Activated naive CD8-positive, alpha-beta T cell treated with anti-CD3 and anti-CD28 coated beads for 36 hours (primary cell): ENCODE measurements at places on chromosomes 4 and X. TPM values are rescaled to one million over a fixed set of nuclear protein-coding genes. Genes with fewer than 3 reads are reported as not detected.

DNA sequence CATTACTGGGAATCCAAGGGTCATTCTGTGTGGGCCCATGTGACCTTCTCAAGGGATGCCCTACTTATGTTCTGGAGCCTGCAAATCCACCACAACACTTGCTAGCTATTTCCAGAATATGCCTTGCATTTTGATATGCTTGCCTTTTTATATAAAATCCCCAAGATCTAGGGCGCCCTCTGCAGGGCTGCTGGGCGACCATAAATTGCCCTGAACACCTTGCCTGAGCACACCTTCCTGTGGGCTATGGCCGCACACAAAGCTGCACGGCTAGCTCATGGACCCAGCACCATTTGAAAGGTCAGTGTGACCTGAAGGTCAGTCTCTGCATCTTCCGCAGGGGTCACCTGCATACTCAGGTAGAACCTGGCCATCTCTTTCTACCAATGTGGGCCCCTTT lies 311.7 kb downstream of the NLGN4X start:
- H3K27ac ChIP-seq, result no peak overlapping the region
- H3K36me3 ChIP-seq, result no peaks in the 10 kb centered on the region
- H3K4me1 ChIP-seq, result no peaks in the 10 kb centered on the region
- DNase-seq, result no peak
- H3K4me3 ChIP-seq, result no peak overlapping the region

The ZNF827 gene
- 23.0 TPM for total RNA-seq

The GPR34 gene
- total RNA-seq, result 1.0 TPM

GRCh38 chr4:186819342-186820086 lies 95.9 kb upstream of the FAT1 start:
- H3K4me3 ChIP-seq, result no peak overlapping the region
- no peaks in the 10 kb centered on the region for H3K4me1 ChIP-seq
- no peak overlapping the region for H3K27ac ChIP-seq
- no peaks in the 10 kb centered on the region for H3K27me3 ChIP-seq
- no peak for DNase-seq
- no peaks in the 10 kb centered on the region for H3K36me3 ChIP-seq

The GPR82 gene
- total RNA-seq, result 0.14 TPM

- peaks cover 5% of the 10 kb centered on the region for H3K4me1 ChIP-seq
- H3K36me3 ChIP-seq, result no peaks in the 10 kb centered on the region
- H3K4me3 ChIP-seq, result peak overlapping the region; percentile 52
- no peak overlapping the region for H3K27ac ChIP-seq
- no peaks in the 10 kb centered on the region for H3K27me3 ChIP-seq
These were observed 3.1 kb upstream of the BCORL1 start for GRCh38 chrX:129979207-129979920.

GRCh38 chr4:186724058-186724863 lies 605 bp upstream of the FAT1 start:
- no peak overlapping the region for H3K27ac ChIP-seq
- DNase-seq, result no peak
- peaks cover 69% of the 10 kb centered on the region for H3K27me3 ChIP-seq
- no peaks in the 10 kb centered on the region for H3K36me3 ChIP-seq
- peaks cover 15% of the 10 kb centered on the region for H3K4me1 ChIP-seq

The GNL3L gene
- 91.8 TPM for total RNA-seq

The ADH7 gene
- not detected for total RNA-seq

The ADGRG4 gene
- total RNA-seq, result not detected

DNA sequence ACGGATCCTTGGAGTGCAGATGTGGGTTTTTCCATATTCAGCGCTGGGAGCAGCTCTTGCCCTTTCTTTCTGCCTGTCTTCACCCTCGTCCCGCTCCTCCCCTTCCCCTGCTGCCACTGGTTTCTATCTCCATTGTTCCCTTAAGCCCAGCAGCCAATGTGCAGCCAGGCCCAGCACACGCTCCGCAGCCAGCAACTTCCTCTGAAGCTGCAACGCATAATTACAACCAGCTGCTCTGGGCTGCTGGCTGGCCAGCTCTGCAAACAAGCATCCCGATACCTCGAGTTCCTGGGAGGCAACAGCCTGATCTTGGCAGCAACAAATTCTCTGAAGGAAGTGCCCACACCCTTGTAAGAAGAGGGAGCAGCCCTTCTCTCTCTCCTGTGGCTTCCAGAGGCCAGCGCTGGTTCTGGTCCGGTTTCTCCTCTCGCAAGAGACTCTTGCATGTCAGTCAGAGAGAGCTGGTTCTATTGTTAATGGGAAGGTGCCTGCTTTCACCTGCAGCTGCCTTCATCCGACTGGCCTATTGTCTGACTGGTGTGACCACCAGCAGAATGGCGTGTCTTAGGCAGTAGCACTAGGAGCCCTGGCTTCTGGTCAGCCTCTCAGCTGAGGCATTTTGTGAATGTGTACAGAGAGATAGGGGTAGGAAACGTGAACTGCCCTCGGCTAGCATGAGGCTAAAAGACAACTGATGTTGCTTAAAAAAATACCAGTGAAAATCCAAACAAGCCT lies 83.8 kb upstream of the MAML3 start:
- H3K27me3 ChIP-seq, result peaks cover 5% of the 10 kb centered on the region
- H3K4me3 ChIP-seq, result no peak overlapping the region
- no peaks in the 10 kb centered on the region for H3K36me3 ChIP-seq
- no peak for DNase-seq

DNA sequence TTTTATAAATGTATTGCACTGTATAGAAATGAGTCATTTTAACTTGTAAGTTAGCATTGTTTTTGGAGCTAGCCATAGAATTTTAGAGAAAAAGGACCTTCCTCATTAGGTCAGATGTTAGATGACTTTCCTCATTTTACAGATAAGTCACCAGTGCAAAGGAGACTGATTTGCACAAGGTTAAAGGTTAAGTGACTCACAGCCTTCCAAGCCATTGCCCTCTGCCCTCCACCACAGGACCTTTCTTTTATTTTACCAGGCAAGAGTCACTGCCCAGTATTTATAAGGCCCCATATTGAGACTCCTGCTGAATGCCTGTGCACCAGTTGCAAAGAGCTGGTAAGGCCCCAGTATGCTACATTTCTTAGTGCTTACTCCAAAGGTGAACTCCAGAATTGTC lies 4.2 kb upstream of the ABCG2 start:
- H3K4me1 ChIP-seq, result peaks cover 12% of the 10 kb centered on the region
- no peak for DNase-seq
- H3K36me3 ChIP-seq, result no peaks in the 10 kb centered on the region
- no peak overlapping the region for H3K27ac ChIP-seq

The HSFX1 gene
- 0.25 TPM for total RNA-seq

DNA sequence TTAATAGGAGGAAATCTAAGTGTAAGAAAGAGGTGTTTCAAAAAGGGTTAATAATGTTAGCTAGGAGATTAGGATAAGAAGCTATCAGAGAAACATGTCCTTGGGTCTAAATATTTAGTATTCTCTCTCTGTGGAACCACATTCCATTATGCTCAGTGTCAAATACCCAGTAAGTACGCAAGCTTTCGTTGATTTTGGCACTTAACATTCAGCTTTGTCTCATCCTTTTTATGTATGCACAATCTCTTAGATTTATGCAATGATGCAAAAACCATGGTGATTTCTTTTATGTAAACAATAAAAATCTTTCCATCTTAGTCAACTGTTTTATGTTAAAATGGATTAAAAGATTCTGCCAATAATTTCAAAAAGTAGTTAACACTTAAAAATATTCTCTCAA lies 129.2 kb downstream of the KLHL13 start:
- no peak overlapping the region for H3K27ac ChIP-seq
- H3K4me1 ChIP-seq, result no peaks in the 10 kb centered on the region
- no peaks in the 10 kb centered on the region for H3K27me3 ChIP-seq
- DNase-seq, result no peak

DNA sequence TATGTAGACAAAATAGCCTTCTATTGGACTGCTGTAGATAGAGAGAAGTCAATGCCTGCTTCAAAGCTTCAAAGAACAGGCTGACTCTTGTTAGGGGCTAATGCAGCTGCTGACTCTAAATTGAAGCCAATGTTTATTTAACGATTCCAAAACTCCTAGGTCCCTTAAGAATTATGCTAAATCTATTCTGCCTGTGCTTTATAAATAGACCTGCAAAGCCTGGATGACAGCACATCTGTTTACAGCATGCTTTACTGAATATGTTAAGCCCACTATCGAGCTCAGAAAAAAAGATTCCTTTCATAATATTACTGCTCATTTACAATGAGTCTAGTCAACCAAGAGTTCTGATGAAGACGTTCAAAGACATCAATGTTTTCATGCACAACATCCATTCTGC lies 54.8 kb upstream of the RBMXL3 start:
- no peak for DNase-seq
- no peaks in the 10 kb centered on the region for H3K27me3 ChIP-seq
- no peaks in the 10 kb centered on the region for H3K36me3 ChIP-seq

The MAGIX gene
- 0.47 TPM for total RNA-seq

DNA sequence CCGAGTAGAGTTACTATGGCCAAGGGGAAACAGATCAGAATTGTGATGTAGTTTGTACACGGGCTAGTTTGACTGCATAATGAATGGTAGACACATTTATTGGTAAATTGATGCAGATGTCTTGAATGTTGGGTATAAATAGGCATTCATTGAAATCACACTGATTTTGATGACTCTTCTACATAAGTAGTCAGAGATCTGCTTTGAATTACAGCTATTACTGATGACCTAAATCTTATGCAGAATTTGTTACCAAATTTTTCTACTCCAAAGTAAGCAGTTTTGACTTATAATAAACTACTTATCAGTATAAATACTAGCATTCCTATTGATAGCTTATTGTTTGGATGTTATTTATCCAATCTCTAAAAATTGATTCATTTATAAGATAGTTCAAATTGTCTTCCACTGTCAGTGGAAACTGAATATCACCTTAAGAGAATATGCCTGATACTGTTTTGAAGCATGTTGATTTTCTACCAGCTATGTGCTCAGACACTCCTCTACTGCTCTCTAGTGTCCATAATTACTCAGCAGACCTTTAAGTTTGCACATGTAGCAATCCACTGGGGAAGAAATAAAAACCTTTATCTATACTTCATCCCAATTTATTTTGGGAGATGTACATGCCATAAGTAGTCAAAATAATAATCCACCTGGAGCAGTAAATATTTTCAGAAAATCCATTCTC lies 120.3 kb downstream of the RASL11B start:
- H3K27me3 ChIP-seq, result no peaks in the 10 kb centered on the region
- no peak overlapping the region for H3K27ac ChIP-seq
- no peak for DNase-seq
- no peaks in the 10 kb centered on the region for H3K36me3 ChIP-seq
- peaks cover 4% of the 10 kb centered on the region for H3K4me1 ChIP-seq

DNA sequence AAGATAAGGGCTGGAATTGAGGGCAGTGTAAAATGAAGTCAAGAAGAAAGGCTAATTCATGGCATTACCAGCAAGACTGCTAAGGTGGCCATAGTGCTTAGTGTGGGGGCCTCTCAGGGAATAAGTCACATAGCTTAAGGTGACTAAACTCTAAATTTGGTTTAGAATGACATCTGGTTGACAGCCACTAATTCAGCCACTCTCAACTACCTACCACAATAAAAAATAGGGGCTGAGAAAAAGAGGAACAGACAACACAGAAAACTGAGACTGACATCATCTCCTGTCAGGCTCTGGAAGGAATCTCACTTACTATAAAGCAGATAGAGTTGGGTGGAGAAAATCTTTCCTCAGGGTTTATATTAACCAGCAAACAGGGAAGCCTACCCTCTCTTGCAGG lies 96.9 kb downstream of the CHRDL1 start:
- DNase-seq, result no peak
- H3K27ac ChIP-seq, result no peak overlapping the region
- H3K4me1 ChIP-seq, result peaks cover 2% of the 10 kb centered on the region
- no peaks in the 10 kb centered on the region for H3K36me3 ChIP-seq
- no peaks in the 10 kb centered on the region for H3K27me3 ChIP-seq

DNA sequence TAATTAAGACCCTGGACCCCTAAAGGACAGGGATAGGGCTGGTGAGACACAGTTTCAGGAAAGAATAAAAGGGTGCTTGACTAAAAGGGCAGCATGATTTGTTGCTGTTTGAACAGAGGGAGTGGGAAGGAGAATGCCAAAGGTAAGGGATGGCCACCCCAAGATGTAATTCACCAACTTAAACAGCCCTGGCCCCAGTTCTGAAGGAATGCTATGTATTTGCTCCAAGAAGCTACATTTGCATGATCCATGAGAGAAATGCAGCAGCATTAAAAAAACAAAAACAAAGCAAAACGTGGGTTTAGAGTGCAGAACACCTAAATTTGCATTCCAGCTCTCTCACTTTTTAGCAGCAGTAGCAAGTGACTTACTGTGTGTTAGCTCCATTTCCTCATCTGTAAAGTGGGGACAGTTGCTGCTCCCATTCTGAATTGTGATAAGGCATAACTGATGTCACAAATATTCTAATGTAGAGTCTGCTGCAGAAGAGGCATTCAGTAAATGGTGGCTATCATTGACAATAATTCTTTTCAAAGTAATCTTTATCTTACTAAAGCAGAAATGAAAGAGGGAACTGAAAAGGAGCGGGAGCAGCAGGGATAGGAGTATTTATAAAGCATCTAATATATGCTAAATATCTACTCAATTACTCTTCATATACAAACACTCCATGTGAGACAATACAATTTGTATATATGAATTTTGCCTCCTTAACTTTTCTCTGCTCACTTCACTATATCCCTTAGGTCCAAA lies 115.8 kb downstream of the PPARGC1A start:
- no peak for DNase-seq
- no peak overlapping the region for H3K27ac ChIP-seq
- H3K36me3 ChIP-seq, result no peaks in the 10 kb centered on the region
- H3K4me3 ChIP-seq, result no peak overlapping the region
- H3K27me3 ChIP-seq, result no peaks in the 10 kb centered on the region
- H3K4me1 ChIP-seq, result no peaks in the 10 kb centered on the region

The CDX4 gene
- total RNA-seq, result not detected

The ARHGEF6 gene
- 34.4 TPM for total RNA-seq
